ENCODE measurements at places on chromosomes 4 and X. TPM values are rescaled to one million over a fixed set of nuclear protein-coding genes. Genes with fewer than 3 reads are reported as not detected.

MAGEC2 gene
- polyA plus RNA-seq = not detected

WDFY3 gene
- polyA plus RNA-seq = 9.4 TPM

PORCN gene
- polyA plus RNA-seq = 11.7 TPM

- DNase-seq = no peak
Measured at GRCh38 chrX:18406531-18407266, 18.7 kb upstream of the CDKL5 start.

DNA sequence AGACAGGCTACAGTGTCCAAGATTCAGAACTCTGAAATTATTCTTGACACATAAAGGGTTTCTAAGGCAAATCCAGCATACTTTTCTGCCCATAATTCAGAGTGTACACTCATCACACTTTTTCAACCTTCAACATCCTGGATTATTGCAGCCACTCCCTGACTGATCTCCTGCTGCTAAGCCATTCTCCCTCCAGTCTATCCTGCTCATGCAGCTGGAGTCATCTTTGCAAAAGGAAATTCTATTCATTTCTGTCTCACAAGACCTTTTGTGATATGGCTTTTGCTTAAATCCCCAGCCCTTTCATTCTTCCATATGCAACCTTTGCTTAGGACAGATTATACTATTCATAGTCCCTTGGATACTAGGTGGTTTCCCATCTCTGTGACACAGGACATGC is 236.1 kb upstream of the LDB2 start:
- DNase-seq = no peak

GRCh38 chr4:1822568-1823544 is 29.8 kb downstream of the FGFR3 start:
- no peak for DNase-seq

DNA sequence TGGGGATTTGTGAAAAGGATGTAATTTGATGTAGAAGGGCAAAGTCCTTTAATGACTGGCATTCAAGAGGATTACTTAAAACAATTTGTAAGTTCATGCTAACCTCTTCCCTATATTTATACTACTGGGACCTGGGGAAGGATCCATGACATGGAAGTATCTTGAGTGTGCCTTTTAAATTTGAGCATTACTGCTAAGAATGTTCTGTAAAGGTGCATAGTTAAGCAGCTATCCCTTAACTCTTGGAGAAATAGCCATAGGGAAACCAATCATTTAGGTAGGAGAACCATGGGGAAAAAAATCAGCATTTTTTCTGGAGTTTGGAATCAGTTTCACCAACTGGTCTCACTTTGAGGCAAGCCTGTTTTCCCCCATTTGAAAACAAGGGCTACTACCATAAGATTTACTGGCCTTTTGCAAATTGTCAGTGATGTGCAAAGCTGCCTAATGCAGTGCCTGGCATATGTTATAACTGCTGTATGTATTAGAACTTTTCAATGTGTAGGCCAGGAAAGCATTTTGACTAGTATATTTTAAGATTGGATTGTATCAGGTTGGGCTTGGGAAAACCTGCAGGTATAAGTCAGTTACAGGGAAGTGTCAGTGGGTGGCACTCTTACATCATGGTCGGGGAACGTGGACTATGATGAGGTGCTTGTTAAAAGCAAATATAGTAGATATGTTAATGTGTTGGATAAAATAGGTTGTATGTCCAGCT is 72.1 kb downstream of the PRSS12 start:
- no peak for DNase-seq

DNA sequence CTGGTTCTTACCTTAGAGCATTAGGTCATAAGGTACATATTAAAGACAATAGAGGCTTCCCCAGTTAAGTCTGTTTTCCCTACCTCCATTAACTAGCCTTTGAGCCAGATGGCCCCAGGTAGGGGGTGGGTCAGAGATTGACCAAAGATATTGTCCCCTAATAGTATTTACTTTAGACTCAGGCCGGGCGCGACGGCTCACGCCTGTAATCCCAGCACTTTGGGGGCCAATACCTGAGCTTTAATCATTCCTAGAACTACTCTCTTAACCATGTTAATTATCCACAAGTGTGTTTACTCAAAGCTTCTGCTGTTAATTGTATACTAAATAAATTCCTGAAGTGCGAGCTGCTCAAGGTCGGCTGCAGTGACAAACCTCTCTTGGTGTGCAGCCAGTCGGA is 28.0 kb upstream of the AMBN start:
- peak; percentile 6 for DNase-seq
